ENCODE measurements at places on chromosomes 2 and 18.

GRCh38 chr18:52701219-52701935 is 361.4 kb downstream of the DCC start:
- DNase-seq, result no peak

- DNase-seq, result no peak
Observed at GRCh38 chr18:63773551-63773950, 1.7 kb upstream of the SERPINB7 start.

DNA sequence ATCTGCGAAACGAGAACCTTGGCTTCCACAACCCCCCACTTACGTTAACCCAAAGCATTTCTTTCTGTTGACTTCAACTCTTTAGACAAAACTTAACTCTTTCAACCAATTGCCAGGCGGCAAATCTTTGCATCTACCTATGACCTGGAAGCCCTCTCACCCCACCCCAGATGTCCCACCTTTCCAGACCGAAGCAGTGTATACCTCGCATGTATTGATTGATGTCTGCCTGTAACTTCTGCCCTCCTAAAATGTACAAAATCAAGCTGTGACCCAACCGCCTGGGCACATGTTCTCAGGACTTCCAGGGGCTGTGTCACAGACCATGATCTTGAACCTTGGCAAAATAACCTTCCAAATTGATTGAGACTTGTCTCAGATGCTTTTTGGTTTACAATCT is 12.3 kb downstream of the AQP12B start:
- no peak for DNase-seq

GRCh38 chr18:7941533-7941932 is 374.4 kb downstream of the PTPRM start:
- DNase-seq, result no peak

- peak; percentile 89 for DNase-seq
Observed at GRCh38 chr2:174824068-174824467, 59.8 kb upstream of the CHRNA1 start.

DNA sequence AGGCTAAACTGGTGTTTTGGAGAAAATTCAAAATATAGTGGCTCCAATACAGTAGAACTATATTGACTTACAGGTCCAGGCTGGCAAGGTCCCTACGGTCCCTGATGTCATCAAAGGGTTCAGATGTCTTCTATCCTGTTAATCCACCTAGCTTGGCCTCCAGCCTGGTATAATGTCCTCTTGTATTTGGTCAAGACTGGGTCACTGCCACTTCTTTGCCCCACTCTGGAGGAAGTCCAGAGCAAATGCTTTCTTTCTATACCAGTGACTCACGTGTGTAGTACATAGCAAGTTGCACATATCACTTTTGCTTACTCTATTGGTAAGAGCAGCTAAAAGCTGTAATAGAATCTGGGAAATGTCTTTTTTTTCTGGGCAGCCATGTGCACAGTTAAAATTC is 80.8 kb downstream of the LCLAT1 start:
- DNase-seq, result no peak

DNA sequence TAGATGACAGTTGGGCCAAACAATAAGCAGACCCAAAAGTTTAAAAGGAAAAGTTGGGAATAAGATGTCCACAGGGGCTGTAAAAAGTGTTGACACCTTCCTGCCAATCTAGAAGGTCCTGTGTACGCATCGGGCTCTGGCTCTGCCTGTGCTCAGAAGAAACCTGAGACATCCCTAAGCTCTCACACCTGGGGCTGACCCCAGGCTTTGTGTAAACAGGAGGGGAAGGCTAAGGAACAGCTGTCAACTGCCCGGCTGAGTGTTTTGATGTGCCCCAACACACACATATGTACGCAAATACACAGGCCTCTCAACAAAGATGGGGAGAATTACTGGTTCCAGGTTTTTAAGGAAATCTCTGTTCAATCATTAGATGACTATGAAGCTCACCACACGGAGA is 59.5 kb downstream of the TMEM131 start:
- no peak for DNase-seq

- no peak for DNase-seq
Observed at GRCh38 chr2:142617461-142617860, 260.0 kb upstream of the KYNU start.

DNA sequence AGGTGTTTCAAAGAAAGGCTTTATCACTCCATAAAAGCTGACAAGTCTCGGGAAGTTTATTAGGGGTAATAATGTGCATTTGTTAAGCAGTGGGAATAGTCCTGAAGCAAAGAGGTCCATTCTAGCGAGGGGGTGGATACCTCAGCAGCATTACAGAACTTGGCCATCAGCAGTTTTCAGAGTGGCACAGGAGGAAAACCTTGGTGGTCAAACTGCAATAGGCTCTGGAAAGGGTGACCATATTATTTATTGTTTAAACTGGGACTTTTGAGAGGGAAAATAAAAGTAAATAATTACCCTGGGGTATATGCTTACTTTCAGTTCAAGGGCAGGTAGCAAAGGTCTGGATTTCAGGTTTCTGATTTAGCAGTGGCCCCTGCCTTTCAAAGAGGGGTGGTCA is 115.5 kb upstream of the KLHL14 start:
- DNase-seq, result no peak

DNA sequence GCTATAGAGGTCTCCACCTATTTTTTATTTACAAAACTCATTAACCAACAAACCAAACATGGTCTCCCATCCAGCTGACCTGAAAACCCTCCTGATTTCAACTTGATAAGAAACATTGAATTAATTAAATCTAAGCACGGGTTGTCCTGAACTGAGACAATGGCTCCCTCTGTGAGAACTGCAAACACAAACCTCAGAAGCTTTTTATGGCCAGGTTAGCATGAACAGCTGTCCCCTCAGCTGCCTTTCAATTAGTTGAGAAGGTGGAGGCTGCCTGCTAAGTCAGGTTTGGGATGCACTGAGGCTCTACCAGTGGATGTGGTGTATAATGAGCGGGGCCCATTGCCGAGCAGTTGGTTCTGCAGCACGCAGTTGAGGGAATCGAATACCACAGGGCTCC is 258.5 kb upstream of the DDX18 start:
- DNase-seq, result no peak

DNA sequence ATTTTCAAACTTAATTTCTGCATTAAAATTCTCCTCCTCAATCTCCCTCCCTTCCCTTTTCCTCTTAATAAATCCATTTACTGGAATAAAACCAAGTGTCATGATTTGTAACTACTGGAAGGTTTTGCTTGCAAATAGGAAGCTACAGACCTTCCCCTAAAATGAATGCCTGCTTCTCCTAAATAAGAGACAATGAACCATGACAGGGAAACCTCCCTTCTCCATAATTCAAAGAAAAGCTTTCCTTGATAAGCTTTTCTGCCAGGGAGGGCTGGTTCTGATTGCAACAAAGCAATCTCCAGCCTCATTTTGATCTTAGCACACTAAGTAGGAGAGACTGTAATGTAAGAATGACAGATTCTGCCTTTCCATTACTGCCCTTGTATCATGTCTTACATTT is 111.0 kb upstream of the CDH20 start:
- no peak for DNase-seq

GRCh38 chr2:54735636-54736035 is 12.2 kb downstream of the EML6 start:
- DNase-seq, result peak; percentile 31

DNA sequence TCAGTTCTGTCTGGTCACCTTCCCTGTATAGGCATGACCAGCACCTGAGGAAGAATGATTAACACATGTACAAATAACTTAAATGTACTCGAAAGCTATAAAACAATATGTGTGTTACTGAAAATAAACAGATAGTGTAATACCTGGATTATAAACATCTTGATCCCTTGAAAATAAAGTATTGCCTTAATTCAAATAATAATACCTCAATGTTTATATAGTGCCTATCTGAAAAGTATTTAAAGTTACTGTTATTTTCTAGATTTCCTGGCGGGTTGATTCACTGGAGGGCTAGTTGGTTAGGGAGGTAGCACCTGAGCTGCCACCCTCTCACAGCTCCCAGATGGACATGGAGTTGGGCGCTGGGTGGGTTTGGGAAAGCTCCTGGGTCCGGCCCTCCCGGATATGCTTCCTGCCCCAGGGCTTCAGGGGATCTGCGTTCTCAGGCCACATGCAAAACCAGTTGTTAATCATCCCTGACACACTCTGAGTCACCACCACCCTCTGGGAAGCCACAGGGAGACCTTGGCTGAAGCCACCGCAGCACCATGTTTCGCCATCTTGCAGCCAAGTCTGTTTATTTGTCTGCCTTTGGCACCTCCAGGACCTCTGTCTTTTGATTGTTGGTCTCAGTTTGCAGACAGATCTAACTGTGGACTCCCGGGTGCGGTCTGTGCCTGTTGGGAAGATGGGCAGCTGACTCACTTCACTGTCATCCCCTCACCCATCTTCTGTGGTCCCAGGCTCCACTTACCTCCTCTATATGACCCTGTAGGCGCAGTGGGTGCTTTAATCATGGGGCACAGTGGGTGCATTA is 35.3 kb downstream of the RAB31 start:
- DNase-seq, result peak; percentile 56

GRCh38 chr2:45753381-45753780 is 101.9 kb downstream of the PRKCE start:
- no peak for DNase-seq

GRCh38 chr2:176464886-176465564 is 195.8 kb downstream of the MTX2 start:
- DNase-seq, result no peak

- DNase-seq, result no peak
Observed at GRCh38 chr2:79593237-79593867, 80.5 kb downstream of the CTNNA2 start.

DNA sequence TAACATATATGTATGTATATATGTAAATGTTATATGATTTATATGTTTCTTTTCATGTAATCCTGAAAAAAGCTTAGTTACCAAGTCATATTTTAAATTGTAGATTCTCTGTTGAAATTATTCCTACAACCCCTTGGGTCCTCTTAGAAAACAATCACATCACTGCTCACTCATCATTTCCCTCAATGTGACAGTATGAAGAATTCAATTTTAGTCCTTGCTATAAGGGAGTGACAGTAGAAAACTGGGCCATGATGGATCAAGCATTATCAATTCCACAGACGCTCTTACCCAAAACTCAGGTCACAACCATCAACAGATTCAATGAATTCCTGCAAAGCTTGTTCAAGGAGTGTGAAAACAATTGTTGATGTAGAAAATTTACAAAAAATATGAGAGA is 1389.5 kb upstream of the ACVR2A start:
- DNase-seq, result no peak

DNA sequence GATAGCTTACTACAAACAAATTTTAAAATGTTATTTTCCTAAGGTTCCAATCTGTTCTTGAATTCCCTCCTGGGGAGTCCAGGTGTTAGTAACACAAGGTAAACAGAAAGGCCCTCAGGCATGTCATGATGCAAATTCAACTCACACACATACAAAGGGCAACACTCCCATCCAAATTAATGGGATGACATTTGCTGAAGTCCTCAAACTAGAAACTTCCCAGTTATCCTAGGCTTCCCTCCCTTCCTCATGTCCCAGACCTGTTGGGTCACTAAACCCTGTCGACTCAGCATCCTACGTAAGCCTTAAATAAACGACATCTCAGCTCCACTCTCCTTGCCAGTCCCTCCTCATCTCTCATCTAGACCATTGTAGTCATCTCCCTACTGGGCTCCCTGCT is 85.1 kb downstream of the GREB1L start:
- DNase-seq, result no peak

- peak; percentile 50 for DNase-seq
Observed at GRCh38 chr18:9684881-9685614, 23.1 kb upstream of the RAB31 start.

DNA sequence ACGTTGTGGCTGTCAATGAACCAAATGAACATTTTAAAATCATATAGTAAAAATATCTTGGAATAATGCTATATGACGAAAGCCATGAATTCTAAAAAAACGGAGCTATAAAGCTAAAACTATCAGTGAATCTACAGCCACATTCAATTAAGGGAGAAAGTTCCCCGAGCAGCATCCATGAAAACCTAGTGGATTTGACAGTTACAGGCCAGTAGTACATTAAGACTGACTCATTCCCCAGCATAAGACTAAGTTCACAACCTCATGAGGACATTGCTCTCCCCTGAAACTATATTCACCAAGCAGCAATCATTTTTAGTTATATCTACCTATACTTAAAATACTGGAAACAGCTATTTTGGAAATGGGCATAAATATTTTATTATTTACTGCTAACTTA is 36.6 kb downstream of the KIDINS220 start:
- DNase-seq, result no peak

DNA sequence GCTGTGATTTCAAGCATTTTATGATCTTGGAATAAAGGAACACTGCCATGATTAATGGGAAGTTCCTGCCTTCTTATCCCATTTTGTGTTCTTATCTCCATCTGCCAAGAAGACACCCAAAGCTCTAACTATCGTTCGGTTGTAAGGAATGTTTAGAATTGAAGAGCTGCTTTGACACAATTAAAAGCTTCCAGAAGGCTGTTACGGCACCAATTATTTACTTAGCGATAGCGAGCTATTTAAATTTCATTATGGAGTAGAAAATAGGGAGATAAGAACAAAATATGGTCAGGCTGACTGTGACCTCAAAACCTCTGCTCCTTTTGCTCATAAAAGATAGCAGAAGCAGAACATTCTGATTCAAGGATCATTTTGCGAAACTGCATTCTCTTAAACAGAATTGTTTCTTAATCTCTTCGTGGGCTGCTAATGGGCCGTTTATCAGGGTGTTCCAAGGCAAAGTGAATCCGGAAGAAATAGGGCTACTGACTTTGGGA is 101.6 kb downstream of the SLC4A3 start:
- peak; percentile 68 for DNase-seq

DNA sequence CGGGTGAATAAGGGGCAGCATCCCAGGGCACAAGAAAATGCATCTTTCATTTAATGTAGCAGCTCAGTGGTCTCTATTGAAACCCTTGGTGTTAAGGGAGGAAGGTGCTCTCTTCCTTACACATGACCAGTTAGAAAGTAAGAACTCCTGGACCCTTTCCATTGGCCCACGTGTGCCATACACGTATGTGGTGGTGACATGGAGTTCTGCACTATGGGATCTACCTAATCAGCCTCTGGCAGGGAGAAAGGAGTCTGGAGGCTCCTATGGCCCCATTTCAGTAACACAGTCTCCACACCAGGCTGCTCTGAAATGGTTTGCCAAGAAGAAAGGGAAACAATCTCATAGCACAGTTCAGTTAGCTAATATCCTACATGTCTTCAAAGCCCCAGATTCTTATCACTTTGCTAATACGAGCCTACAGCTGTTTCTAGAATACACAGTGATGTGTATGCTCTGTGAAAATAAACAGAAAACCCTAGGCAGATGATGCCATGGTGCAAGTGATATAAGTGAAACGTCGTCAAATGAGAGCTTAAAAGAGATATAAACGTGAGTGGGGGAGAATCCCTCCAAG is 7.0 kb downstream of the EFEMP1 start:
- DNase-seq, result no peak

DNA sequence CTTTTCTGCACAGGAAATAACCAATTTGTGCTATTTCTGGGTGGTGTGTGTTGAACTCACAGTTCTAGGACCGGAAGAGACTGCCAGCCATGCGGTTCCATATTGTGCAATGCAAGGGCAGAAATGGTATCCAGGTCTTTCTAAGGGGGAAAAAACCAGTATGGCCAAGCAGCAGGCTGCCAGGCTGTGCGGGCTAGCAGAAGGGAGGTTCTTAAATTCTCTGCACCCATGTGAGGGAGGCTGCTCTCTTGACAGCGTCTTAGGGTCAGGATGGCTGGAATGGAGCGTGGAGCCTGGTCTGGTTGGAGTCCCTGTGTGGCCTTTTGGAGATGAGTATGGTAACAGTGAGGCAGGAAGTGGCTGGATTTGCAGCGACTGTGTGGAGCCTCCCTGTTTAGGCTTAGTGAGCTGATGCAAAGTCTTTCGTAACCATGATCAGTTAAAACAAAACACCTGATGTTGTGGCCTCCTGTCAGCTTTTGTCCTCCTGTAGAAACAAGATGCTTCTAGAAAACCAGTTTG is 52.6 kb downstream of the NCK2 start:
- DNase-seq, result peak; percentile 86

- DNase-seq, result no peak
Observed at GRCh38 chr2:200324362-200324761, 17.9 kb downstream of the SPATS2L start.
